CD8-positive, alpha-beta memory T cell (primary cell): ENCODE measurements at places on chromosomes 12 and 14. TPM values are rescaled to one million over a fixed set of nuclear protein-coding genes. Genes with fewer than 3 reads are reported as not detected.

GRCh38 chr12:49032679-49033447 is 14.3 kb upstream of the PRKAG1 start:
- H3K27ac ChIP-seq, result no peak overlapping the region
- H3K27me3 ChIP-seq, result no peaks in the 10 kb centered on the region
- no peak overlapping the region for H3K4me3 ChIP-seq
- no peak for DNase-seq

GRCh38 chr12:92703786-92704185 is 997 bp downstream of the PLEKHG7 start:
- H3K4me3 ChIP-seq, result no peak overlapping the region
- no peaks in the 10 kb centered on the region for H3K27me3 ChIP-seq
- DNase-seq, result no peak
- H3K4me1 ChIP-seq, result no peaks in the 10 kb centered on the region
- no peak overlapping the region for H3K27ac ChIP-seq

GRCh38 chr14:92774572-92774971 is 19.5 kb upstream of the GOLGA5 start:
- H3K27me3 ChIP-seq, result no peaks in the 10 kb centered on the region
- no peaks in the 10 kb centered on the region for H3K36me3 ChIP-seq
- no peak overlapping the region for H3K27ac ChIP-seq
- no peaks in the 10 kb centered on the region for H3K4me1 ChIP-seq
- no peak overlapping the region for H3K4me3 ChIP-seq

DNA sequence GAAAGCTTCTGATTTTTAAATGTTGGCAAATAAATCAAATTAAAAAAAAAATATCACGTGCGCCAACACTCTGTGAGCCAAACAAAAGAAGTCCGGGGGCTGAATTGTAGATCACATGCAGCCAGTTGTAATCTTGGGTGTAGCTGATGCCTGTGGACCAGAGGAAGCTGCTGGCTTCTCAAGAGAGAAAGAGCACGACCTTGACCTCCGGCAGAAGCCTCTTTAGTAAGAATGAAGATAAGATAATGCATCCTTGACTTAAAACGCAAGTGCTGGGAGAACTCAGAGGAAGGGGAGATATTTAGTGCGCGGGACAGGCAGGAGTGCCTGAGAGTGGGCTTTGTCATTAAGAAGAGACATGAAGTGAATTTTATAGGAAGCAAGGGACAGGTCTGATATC is 162.8 kb upstream of the TBX3 start:
- H3K36me3 ChIP-seq, result no peaks in the 10 kb centered on the region
- no peak overlapping the region for H3K4me3 ChIP-seq
- H3K27me3 ChIP-seq, result no peaks in the 10 kb centered on the region

DNA sequence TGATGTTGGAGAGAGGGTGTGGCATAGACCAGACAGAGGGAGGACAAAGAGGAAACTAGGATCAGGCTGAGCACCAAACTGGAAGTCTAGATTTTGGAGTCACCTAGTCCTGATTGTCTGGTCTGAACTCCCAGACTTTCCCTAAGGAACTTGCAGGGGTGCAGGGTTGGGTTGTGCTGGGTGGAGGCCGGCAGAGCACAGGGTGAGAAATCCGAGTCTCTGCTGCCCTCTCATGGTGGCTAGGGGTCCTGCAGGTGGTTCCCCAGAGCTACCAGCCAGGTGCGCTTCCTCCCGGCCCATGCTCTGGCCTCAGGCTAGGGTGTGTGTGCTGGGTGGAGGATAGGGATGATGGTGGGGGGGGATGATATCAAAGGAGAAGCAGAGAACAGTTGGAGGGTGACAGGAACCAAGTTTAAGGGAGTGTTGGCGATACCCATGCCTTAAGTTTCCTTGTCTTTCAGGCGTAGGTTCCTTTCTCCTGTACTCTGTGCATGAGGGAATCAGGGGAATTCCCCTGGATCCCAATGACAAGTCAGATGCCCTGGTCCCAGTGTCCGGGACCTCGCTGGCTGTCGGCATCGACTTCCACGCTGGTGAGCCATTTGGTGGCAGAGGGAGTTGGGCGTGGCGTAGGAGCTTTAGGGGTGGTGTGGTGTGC is 33.5 kb upstream of the NXPH4 start:
- no peak overlapping the region for H3K4me3 ChIP-seq
- H3K4me1 ChIP-seq, result no peaks in the 10 kb centered on the region
- H3K27ac ChIP-seq, result no peak overlapping the region

DNA sequence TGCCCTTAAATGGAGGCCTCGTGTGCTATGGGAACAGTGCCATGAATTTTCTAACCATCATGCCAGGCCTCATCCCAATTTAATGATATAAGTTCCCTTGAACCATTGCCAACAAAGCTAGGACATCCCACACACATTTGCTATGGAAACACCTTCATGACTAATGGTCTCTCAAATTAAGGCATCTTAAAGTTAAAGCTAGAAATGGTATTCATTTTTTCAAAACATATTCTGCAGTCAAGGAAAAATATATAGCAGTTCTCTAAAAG is 117.3 kb downstream of the BTG1 start:
- no peak overlapping the region for H3K27ac ChIP-seq
- no peaks in the 10 kb centered on the region for H3K27me3 ChIP-seq
- H3K4me3 ChIP-seq, result no peak overlapping the region
- H3K4me1 ChIP-seq, result peaks cover 71% of the 10 kb centered on the region
- no peak for DNase-seq

FSCB gene
- total RNA-seq, result not detected

CSRNP2 gene
- 21.5 TPM for total RNA-seq

TRIM9 gene
- total RNA-seq, result 1.0 TPM

OR4Q2 gene
- total RNA-seq, result not detected

SVOP gene
- total RNA-seq, result not detected

FITM1 gene
- 1.1 TPM for total RNA-seq

SMCO2 gene
- not detected for total RNA-seq

DEGS2 gene
- 0.35 TPM for total RNA-seq

KRT77 gene
- not detected for total RNA-seq
